ENCODE measurements at places on chromosomes 12 and 14. TPM values are rescaled to one million over a fixed set of nuclear protein-coding genes. Genes with fewer than 3 reads are reported as not detected.

DNA sequence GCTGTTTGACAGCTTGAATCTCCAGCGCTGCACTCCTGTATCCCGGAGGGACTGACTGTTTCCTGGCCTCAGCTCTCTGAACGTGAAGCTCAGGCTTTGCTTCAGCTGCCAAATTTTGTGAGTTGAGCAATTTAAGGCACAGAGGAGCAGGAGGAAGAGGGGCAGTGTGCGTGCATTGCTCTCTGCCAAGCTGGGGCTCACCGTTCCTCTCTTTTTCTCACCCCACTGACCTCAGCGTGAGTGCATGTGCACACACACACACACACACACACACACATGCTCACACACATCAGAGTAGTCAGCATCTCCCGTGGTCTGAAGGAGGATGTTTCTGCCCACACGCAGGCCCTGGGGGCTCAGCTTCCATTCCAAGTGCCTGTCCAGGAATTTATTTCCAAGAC, 27.8 kb upstream of the BDKRB2 start:
- no peaks in the 10 kb centered on the region for H3K36me3 ChIP-seq
- H3K4me3 ChIP-seq, result no peak overlapping the region
- no peaks in the 10 kb centered on the region for H3K27me3 ChIP-seq
- no peak for DNase-seq

DNA sequence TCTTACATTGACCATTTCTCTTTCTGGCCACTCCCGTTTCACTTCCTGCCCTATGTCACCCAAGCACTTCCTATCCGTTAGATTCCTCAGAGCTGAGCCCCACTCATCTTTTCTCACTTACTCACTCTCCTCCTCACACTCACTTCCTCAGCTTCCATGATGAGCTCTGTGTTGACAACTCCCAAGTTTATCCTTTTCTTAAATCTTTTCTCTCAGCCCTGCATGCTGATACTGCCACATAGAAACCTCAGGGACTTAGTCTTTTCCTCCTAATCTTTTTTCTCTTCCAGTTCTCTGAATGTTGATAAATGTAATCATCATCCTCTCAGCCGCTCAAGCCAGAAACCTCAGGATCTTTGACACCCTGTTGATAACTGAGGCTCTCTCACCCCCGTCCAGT, 99.6 kb downstream of the ANO6 start:
- H3K36me3 ChIP-seq, result peaks cover 16% of the 10 kb centered on the region
- no peaks in the 10 kb centered on the region for H3K4me1 ChIP-seq
- no peak overlapping the region for H3K4me3 ChIP-seq
- DNase-seq, result no peak
- H3K27ac ChIP-seq, result no peak overlapping the region
- no peaks in the 10 kb centered on the region for H3K27me3 ChIP-seq

GRCh38 chr14:90425373-90425879, 28.6 kb downstream of the CALM1 start:
- no peak overlapping the region for H3K4me3 ChIP-seq
- no peaks in the 10 kb centered on the region for H3K27me3 ChIP-seq
- no peaks in the 10 kb centered on the region for H3K36me3 ChIP-seq
- no peak overlapping the region for H3K27ac ChIP-seq
- H3K4me1 ChIP-seq, result no peaks in the 10 kb centered on the region

DNA sequence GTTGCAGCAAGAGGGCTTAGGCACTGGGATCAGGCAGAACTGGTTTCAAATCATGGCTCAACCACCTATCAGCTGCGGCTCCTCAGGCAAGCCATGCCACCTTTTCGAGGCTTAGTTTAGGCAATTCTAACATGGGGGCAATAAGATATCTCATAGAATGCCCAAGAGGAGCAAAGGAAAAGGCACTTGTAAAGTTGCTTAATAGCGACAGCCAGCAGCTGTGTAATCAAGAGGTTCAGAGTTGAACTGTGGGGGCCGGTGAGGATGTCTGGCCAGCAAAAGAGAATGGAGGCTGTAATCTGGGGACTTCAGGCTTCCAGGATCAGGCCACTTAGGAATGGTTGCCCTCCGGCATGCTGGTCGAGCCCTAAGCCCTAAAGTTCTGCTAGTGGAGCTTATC, 3.0 kb upstream of the TCHP start:
- no peaks in the 10 kb centered on the region for H3K36me3 ChIP-seq
- H3K27me3 ChIP-seq, result no peaks in the 10 kb centered on the region
- peaks cover 33% of the 10 kb centered on the region for H3K4me1 ChIP-seq
- H3K27ac ChIP-seq, result no peak overlapping the region

DNA sequence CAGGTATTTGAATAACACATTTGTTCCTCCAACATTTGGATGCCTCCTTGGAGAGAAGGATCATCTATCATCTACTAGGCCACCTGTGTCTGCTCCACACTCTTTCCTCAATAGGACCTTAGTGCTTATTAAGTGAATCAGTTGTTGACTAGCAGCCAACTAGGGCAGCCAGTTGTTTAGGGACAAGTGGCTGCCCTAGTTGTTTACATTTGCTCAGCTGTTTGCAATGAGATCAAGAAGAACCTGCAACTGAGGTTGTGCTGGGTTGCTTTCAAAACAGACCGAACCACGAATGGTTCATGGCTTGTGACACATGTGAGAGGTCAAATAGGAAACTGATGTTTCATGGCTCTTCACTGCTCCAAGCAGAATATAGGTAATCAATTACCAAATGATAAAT, 53.8 kb downstream of the TMCC3 start:
- H3K27me3 ChIP-seq, result peaks cover 8% of the 10 kb centered on the region
- no peaks in the 10 kb centered on the region for H3K36me3 ChIP-seq
- DNase-seq, result no peak
- no peak overlapping the region for H3K27ac ChIP-seq
- H3K4me3 ChIP-seq, result no peak overlapping the region

The SVOP gene
- not detected for total RNA-seq

- H3K27ac ChIP-seq, result peak overlapping the region; percentile 96
- DNase-seq, result no peak
- no peaks in the 10 kb centered on the region for H3K27me3 ChIP-seq
- peak overlapping the region; percentile 68 for H3K4me3 ChIP-seq
- H3K36me3 ChIP-seq, result no peaks in the 10 kb centered on the region
- H3K4me1 ChIP-seq, result peaks cover 49% of the 10 kb centered on the region
These were observed 28.7 kb upstream of the FOS start for GRCh38 chr14:75249958-75250336.

The KRT79 gene
- not detected for total RNA-seq

DNA sequence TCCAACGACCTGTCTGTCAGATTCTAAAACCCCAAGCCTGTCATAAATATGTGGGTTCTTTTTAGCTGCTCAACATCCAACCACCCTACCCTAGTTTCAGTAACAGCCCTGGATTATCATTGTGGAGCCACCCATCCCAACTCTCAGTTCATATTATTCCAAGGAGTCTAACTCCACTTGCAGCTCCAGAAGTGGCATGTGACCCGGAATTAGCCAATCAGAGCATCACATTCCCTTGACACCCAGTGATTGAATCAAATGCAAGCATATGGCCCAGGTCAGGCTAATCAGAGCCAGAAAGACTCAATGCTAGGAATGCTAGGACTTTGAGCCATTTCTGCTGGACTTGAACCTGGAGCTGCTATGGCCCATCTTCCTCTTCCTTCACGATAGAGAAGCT, 17.1 kb upstream of the HSP90B1 start:
- no peak overlapping the region for H3K4me3 ChIP-seq
- no peaks in the 10 kb centered on the region for H3K36me3 ChIP-seq
- H3K27me3 ChIP-seq, result peaks cover 1% of the 10 kb centered on the region

The E2F7 gene
- 1.6 TPM for total RNA-seq

The TAS2R19 gene
- 1.2 TPM for total RNA-seq

DNA sequence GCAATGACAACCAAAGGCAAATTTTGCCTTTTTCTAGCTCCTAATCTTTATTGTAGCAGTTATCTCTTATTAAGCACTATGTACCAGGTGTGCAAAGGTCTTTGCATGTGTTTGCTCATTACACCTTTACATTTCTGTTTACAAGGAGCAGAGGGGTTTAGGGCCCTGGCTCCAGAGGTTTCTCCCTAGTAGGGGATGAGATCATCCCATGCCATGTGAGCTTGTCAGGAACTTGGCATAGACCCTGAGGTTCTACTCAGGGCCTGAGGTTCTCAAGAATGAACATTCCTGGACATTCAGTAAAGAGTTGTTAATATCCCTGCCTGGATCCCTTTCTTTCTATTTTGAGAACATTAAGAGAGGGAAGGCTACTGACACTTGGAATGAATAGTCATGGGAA, 292.0 kb downstream of the RPAP3 start:
- H3K27me3 ChIP-seq, result no peaks in the 10 kb centered on the region
- H3K36me3 ChIP-seq, result no peaks in the 10 kb centered on the region
- no peak for DNase-seq

The RHOJ gene
- not detected for total RNA-seq

GRCh38 chr12:32947206-32948067, 50.9 kb upstream of the PKP2 start:
- no peak for DNase-seq
- H3K4me3 ChIP-seq, result no peak overlapping the region
- no peaks in the 10 kb centered on the region for H3K27me3 ChIP-seq
- H3K27ac ChIP-seq, result no peak overlapping the region

- H3K4me3 ChIP-seq, result peak overlapping the region; percentile 66
- no peaks in the 10 kb centered on the region for H3K27me3 ChIP-seq
- H3K27ac ChIP-seq, result peak overlapping the region; percentile 89
- H3K36me3 ChIP-seq, result no peaks in the 10 kb centered on the region
These were observed 39.6 kb downstream of the CHST11 start for GRCh38 chr12:104496336-104496735.

- no peak for DNase-seq
- no peaks in the 10 kb centered on the region for H3K4me1 ChIP-seq
- no peak overlapping the region for H3K27ac ChIP-seq
- H3K4me3 ChIP-seq, result no peak overlapping the region
- H3K27me3 ChIP-seq, result peaks cover 2% of the 10 kb centered on the region
These were observed 76.8 kb downstream of the WSCD2 start for GRCh38 chr12:108205864-108206263.

- no peak for DNase-seq
- H3K4me3 ChIP-seq, result no peak overlapping the region
- no peaks in the 10 kb centered on the region for H3K27me3 ChIP-seq
- peaks cover 50% of the 10 kb centered on the region for H3K36me3 ChIP-seq
These were observed 277.2 kb downstream of the MED13L start for GRCh38 chr12:116000252-116000651.

GRCh38 chr12:25438638-25439037, 114.4 kb downstream of the LMNTD1 start:
- no peak overlapping the region for H3K4me3 ChIP-seq
- H3K4me1 ChIP-seq, result no peaks in the 10 kb centered on the region
- H3K36me3 ChIP-seq, result no peaks in the 10 kb centered on the region
- no peak overlapping the region for H3K27ac ChIP-seq
- no peaks in the 10 kb centered on the region for H3K27me3 ChIP-seq
- no peak for DNase-seq

The SSTR1 gene
- total RNA-seq, result not detected

- DNase-seq, result no peak
- H3K27me3 ChIP-seq, result no peaks in the 10 kb centered on the region
- H3K27ac ChIP-seq, result no peak overlapping the region
- H3K4me1 ChIP-seq, result peaks cover 3% of the 10 kb centered on the region
These were observed 72.5 kb upstream of the FERMT2 start for GRCh38 chr14:53023325-53023724.

The CBLN3 gene
- 3.2 TPM for total RNA-seq

GRCh38 chr12:48967991-48968390, 3.5 kb downstream of the WNT10B start:
- peaks cover 30% of the 10 kb centered on the region for H3K4me1 ChIP-seq
- H3K36me3 ChIP-seq, result no peaks in the 10 kb centered on the region
- H3K27ac ChIP-seq, result no peak overlapping the region
- H3K4me3 ChIP-seq, result no peak overlapping the region
- H3K27me3 ChIP-seq, result peaks cover 15% of the 10 kb centered on the region
- no peak for DNase-seq

DNA sequence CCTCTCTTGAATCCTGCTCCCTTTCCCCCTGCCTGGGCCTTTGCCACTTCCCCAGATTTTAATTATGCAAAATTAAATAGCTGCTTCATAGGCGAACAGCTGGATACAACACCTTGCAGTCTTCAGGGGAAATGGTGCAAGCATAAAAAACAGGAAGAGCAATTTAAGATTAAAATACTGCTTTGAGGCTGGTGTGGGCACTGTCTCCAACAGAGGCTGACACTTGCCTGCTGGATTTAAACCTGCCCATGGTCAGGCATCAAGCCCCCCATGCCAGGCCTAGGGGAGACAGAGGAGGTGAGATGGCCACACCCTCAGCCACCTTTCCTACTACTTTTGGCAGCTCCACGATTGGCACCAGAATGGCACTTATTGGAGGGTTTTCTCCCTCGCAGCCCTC, 110.1 kb upstream of the DIO3 start:
- no peaks in the 10 kb centered on the region for H3K4me1 ChIP-seq
- no peaks in the 10 kb centered on the region for H3K36me3 ChIP-seq
- H3K27ac ChIP-seq, result no peak overlapping the region
- no peak for DNase-seq
- H3K4me3 ChIP-seq, result no peak overlapping the region

The TWF1 gene
- 65.7 TPM for total RNA-seq

DNA sequence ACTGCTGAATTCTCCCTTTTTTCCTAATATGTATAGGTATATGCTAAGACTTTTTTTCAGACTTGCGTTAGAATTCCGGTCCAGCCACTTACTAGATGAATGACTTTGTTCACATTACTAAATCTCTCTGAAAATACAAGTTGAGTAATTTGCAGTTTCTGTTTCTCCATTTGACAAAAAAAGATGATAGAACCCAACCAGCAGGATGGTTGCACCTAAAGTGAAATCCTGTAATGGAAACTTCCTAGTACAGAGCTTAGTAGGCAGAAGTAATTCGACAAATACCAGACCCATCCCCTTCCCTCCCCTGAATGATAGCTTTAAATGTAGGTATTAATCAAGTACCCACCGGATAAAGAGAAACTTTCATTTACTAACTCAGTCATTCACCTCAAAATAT, 113.6 kb upstream of the RAP1B start:
- H3K4me1 ChIP-seq, result peaks cover 4% of the 10 kb centered on the region
- no peak for DNase-seq
- no peaks in the 10 kb centered on the region for H3K36me3 ChIP-seq
- no peak overlapping the region for H3K27ac ChIP-seq

GRCh38 chr14:73945159-73945670, 4.7 kb downstream of the FAM161B start:
- H3K4me1 ChIP-seq, result peaks cover 8% of the 10 kb centered on the region
- no peak overlapping the region for H3K27ac ChIP-seq
- no peak for DNase-seq
- no peak overlapping the region for H3K4me3 ChIP-seq

The BDKRB2 gene
- total RNA-seq, result not detected

The CD4 gene
- 224 TPM for total RNA-seq

Measured in CD4-positive, CD25-positive, alpha-beta regulatory T cell (primary cell).